ENCODE measurements at places on chromosomes 16 and 17.

GRCh38 chr17:27856676-27857432 is 36.3 kb downstream of the LYRM9 start:
- H3K27ac ChIP-seq, result no peak overlapping the region
- peaks cover 9% of the 10 kb centered on the region for H3K4me1 ChIP-seq
- no peak overlapping the region for H3K4me3 ChIP-seq
- H3K36me3 ChIP-seq, result no peaks in the 10 kb centered on the region

GRCh38 chr17:44820631-44821212 is 9.4 kb downstream of the GJC1 start:
- H3K4me1 ChIP-seq, result no peaks in the 10 kb centered on the region
- no peak overlapping the region for H3K4me3 ChIP-seq
- H3K36me3 ChIP-seq, result no peaks in the 10 kb centered on the region

DNA sequence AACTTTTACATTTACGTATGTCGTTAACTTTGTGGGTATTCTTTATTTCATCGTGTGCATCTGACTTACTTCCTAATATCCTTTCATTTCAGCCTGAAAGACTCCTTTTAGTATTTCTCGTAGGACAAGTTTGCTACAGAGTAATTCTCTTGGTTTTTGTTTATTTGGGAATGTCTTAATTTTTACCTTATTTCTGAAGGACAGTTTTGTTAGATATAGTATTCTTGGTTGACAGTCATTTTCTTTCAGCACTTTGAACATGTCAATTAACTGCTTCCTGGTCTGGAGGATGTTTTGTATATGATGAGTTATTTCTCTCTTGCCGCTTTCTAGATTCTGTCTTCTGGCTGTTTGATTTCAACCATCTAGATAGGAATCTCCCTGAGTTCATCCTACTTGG is 109.2 kb upstream of the NACA2 start:
- H3K27me3 ChIP-seq, result no peaks in the 10 kb centered on the region
- no peak for DNase-seq
- H3K27ac ChIP-seq, result no peak overlapping the region
- H3K36me3 ChIP-seq, result peaks cover 26% of the 10 kb centered on the region
- H3K4me3 ChIP-seq, result no peak overlapping the region
- no peaks in the 10 kb centered on the region for H3K4me1 ChIP-seq

GRCh38 chr17:48131216-48131824 is 23.8 kb downstream of the SNX11 start:
- peak overlapping the region; percentile 69 for H3K27ac ChIP-seq
- H3K36me3 ChIP-seq, result peaks cover 11% of the 10 kb centered on the region
- no peak overlapping the region for H3K4me3 ChIP-seq
- peak; percentile 75 for DNase-seq
- H3K4me1 ChIP-seq, result no peaks in the 10 kb centered on the region

Data from activated CD4-positive, alpha-beta T cell treated with anti-CD3 and anti-CD28 coated beads, Interleukin-2, amount 10 ng/mL, durations not matched to agents 7 days and 5 days (primary cell).